ENCODE measurements at places on chromosomes 7 and 10.

DNA sequence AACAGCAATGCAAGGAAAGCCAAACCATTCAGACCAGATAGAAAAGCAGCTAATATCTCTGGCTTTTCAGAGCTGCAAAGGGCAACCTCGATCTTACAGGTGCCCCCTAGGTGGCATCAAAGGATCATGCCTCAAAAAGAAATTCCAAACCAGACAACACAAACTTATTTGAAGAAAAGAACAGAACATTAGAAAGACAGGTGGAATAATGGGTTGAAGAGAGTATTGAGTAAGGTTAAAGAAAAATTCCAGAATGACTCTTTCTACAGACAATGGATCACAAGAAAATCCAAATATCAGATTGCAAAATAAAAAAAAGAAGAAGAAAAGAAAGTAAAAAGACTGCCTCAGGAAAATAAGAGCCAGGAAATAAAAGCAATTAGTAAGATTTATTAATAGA lies 213.7 kb downstream of the ELMO1 start:
- DNase-seq: no peak
- no peaks in the 10 kb centered on the region for H3K27me3 ChIP-seq
- H3K4me3 ChIP-seq: no peak overlapping the region
- H3K27ac ChIP-seq: no peak overlapping the region

GRCh38 chr10:129756912-129757901 lies 206.9 kb downstream of the EBF3 start:
- peaks cover 5% of the 10 kb centered on the region for H3K4me1 ChIP-seq
- H3K27me3 ChIP-seq: no peaks in the 10 kb centered on the region
- no peak for DNase-seq
- no peaks in the 10 kb centered on the region for H3K36me3 ChIP-seq
- H3K4me3 ChIP-seq: peak overlapping the region; percentile 62
- H3K27ac ChIP-seq: peak overlapping the region; percentile 5

- no peaks in the 10 kb centered on the region for H3K27me3 ChIP-seq
- H3K4me1 ChIP-seq: no peaks in the 10 kb centered on the region
- DNase-seq: no peak
- no peak overlapping the region for H3K4me3 ChIP-seq
These were observed 94.3 kb downstream of the ELAPOR2 start for GRCh38 chr7:86964973-86965726.

- no peaks in the 10 kb centered on the region for H3K27me3 ChIP-seq
- no peak for DNase-seq
- no peak overlapping the region for H3K27ac ChIP-seq
- H3K4me1 ChIP-seq: no peaks in the 10 kb centered on the region
These were observed 596.3 kb upstream of the CNTNAP2 start for GRCh38 chr7:145520284-145520683.

- peaks cover 6% of the 10 kb centered on the region for H3K4me1 ChIP-seq
- peak overlapping the region; percentile 9 for H3K4me3 ChIP-seq
- no peak for DNase-seq
These were observed 103.1 kb downstream of the ZNF467 start for GRCh38 chr7:149670288-149670687.

- H3K27ac ChIP-seq: no peak overlapping the region
- H3K27me3 ChIP-seq: no peaks in the 10 kb centered on the region
- H3K4me3 ChIP-seq: no peak overlapping the region
- no peaks in the 10 kb centered on the region for H3K36me3 ChIP-seq
- no peak for DNase-seq
These were observed 96.6 kb upstream of the NPTX2 start for GRCh38 chr7:98520356-98520951.

DNA sequence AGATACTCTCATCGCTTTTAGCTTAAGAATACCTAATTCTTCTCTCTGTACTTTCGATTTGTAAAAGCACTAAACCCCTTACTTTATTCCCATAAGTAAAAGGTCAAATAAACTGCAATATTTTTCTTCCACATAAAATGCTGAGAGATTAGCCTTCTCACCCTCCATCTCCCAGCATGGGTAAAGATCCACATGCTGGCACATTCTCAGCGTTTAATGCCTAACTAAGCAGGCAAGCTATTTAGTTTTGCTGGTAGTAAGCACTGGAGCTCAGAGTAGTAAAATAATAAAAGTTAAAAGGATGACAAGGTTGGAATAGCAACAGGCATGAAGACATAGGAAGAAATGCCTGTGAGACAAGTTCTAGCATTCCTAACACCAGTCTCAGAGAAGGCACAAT lies 65.9 kb upstream of the NEBL start:
- H3K27ac ChIP-seq: no peak overlapping the region
- no peaks in the 10 kb centered on the region for H3K4me1 ChIP-seq
- H3K36me3 ChIP-seq: no peaks in the 10 kb centered on the region
- no peak overlapping the region for H3K4me3 ChIP-seq

DNA sequence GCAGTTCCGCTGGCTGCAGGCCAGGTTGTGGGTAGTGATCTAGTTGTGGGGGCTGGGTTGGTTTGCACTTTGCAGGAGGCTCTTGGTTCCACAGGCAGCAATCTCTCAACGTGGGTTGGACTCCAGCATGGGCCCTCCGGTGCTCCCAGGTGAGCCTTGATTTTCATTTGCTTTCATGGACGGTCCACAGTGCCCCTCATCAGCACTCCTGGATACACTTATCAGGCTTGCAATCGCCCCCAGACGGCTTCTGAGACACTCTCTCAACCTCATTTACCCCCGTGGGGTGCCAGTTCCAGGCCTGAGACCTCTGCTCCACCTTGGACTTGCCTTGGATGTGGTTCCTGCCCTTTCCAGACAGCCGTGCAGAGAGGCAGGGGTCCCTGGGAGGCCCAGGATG lies 31.3 kb upstream of the ZNF273 start:
- no peak overlapping the region for H3K27ac ChIP-seq
- H3K36me3 ChIP-seq: no peaks in the 10 kb centered on the region
- peaks cover under 1% of the 10 kb centered on the region for H3K4me1 ChIP-seq
- no peak for DNase-seq
- H3K27me3 ChIP-seq: no peaks in the 10 kb centered on the region

DNA sequence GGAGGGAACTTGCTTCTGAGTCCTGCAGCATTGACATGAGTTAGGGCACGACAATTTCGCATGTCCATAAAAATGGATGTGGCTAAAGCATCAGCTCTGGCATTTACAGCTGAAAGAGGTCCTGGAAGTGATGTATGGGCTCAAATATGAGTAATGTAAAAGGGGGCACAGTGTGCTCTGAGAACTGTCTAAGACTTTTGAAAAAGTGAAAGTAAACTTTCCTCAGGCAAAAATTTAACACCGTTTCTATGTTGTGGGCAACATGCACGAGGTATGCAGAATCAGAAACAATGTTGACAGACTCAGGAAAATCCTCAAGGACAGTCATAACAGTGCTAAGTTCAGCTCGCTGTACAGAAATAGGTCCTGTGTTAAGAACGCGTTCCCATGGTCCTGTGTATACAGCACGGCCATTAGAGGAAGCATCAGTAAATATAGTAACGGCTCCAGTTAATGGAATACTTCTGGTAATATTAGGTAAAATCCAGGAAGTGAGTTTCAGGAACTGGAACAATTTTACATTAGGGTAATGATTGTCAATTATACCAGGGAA lies 37.9 kb upstream of the AKR1C2 start:
- H3K36me3 ChIP-seq: no peaks in the 10 kb centered on the region
- no peaks in the 10 kb centered on the region for H3K27me3 ChIP-seq
- H3K4me1 ChIP-seq: peaks cover 2% of the 10 kb centered on the region
- no peak for DNase-seq

GRCh38 chr7:40003597-40003996 lies 53.5 kb downstream of the CDK13 start:
- H3K27ac ChIP-seq: no peak overlapping the region
- H3K4me1 ChIP-seq: peaks cover 4% of the 10 kb centered on the region
- no peak overlapping the region for H3K4me3 ChIP-seq
- H3K36me3 ChIP-seq: peaks cover 5% of the 10 kb centered on the region
- H3K27me3 ChIP-seq: no peaks in the 10 kb centered on the region
- DNase-seq: no peak

DNA sequence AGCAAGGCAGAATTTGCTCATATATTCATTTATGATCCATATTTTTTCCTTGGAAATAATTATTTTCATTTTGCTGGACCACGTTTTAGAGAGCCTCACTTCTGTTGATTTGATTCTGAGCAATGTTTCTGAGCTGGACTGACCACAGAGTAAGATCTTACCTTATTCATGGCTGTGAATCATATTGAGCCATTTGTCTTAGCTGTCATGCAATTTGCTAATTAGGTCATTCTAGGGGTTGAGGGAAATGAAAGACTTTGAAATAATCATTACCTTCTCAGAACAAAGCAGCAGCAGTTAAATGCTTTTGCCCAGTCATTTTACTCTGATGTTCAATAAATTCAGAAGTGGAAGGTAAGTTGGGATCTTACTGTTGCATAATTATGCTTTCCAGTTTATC lies 251.4 kb downstream of the SDK1 start:
- H3K4me1 ChIP-seq: peaks cover 6% of the 10 kb centered on the region
- H3K27me3 ChIP-seq: no peaks in the 10 kb centered on the region
- no peak overlapping the region for H3K4me3 ChIP-seq
- DNase-seq: no peak

- H3K4me3 ChIP-seq: no peak overlapping the region
- no peak overlapping the region for H3K27ac ChIP-seq
- DNase-seq: no peak
- no peaks in the 10 kb centered on the region for H3K27me3 ChIP-seq
- H3K36me3 ChIP-seq: no peaks in the 10 kb centered on the region
These were observed 126.1 kb upstream of the EFCAB10 start for GRCh38 chr7:105707381-105707780.

DNA sequence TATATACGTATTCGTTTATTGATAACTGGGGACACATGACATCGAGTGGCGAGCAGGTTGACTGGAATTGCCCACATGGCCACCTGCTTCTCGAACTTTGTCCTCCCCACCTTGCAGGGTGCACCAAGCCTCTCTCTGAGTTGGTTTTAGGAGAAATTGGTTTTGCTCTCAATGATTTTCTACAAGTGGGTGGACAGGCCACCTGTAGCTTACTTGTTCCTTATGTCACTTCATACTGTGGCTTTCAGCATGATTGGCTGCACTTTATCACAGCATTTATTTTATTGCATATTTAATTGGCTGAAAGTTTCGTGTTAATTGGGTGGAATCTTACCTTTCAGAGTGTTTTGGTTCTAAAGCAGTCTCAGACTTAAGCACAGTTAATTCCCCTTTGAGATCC lies 215.6 kb upstream of the SHH start:
- no peaks in the 10 kb centered on the region for H3K27me3 ChIP-seq
- no peak for DNase-seq
- H3K4me1 ChIP-seq: no peaks in the 10 kb centered on the region
- H3K4me3 ChIP-seq: no peak overlapping the region
- no peak overlapping the region for H3K27ac ChIP-seq

DNA sequence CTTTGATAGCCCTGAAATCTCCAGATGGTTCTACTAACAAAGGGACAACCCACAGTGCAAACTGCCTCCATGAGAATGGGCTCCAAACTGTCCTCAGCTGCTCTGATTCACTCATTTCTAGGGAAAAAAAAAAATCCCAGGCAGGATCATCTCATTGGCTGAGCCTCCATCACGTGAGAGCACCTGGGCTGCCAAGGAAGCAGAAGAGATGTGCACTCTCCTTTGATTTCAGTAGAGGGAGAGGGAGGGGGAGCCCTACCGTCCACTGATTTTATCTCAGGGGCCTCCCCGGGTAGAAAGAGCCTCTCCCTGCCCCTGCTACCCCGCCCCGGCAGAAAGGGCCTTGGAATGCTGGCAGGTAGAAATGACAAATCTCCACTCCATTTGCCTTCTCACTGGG lies 725.4 kb downstream of the PHTF2 start:
- DNase-seq: no peak
- H3K27ac ChIP-seq: no peak overlapping the region
- no peak overlapping the region for H3K4me3 ChIP-seq
- H3K27me3 ChIP-seq: no peaks in the 10 kb centered on the region

DNA sequence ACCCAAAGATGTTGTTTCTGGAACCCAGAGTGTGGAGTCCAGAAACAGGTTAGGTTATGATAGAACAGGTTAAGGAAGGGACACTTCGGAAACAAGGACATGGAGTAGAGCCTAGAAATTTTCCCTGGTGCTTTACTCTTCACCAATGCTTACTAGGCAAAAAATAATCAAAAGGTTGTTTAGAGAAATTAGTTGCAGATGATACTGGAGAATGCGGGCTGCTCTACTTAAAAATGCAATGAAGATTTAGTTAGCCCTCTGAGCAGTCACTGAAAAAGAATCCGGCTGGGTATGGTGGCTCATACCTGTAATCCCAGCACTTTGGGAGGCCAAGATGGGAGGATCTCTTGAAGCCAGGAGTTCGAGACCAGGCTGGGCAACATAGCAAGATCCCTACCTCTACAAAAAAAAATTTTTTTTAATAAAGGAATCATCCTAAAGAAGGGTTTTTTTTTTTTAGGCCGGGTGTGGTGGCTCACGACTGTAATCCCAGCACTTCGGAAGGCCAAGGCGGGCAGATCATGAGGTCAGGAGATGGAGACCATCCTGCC lies 3.3 kb upstream of the UBE2H start:
- no peaks in the 10 kb centered on the region for H3K4me1 ChIP-seq
- no peaks in the 10 kb centered on the region for H3K36me3 ChIP-seq
- DNase-seq: no peak
- H3K27me3 ChIP-seq: no peaks in the 10 kb centered on the region

- H3K4me3 ChIP-seq: no peak overlapping the region
- peaks cover 33% of the 10 kb centered on the region for H3K36me3 ChIP-seq
- DNase-seq: no peak
- H3K4me1 ChIP-seq: no peaks in the 10 kb centered on the region
- no peaks in the 10 kb centered on the region for H3K27me3 ChIP-seq
These were observed 9.3 kb downstream of the RPP38 start for GRCh38 chr10:15106352-15107013.

DNA sequence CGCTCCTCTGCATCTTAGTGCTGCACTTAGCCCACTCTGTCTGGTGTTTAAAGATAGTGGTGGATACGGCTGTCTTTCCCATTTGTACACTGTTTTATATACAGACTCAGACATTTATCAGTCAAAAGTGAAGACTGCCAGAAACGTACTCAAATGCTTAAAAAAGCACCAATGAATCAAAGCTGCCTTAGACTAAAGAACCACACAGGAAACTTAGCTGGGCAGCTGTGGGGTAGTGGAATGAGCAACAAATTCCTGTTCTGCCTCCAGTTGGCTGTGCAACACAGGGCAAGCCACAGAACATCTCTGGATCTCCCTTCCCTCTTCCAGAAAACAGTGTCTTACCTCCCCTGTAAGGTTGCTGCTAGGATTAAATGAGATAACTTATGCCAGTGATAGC lies 76.0 kb downstream of the ATXN7L1 start:
- H3K27ac ChIP-seq: no peak overlapping the region
- no peaks in the 10 kb centered on the region for H3K36me3 ChIP-seq
- peaks cover 2% of the 10 kb centered on the region for H3K4me1 ChIP-seq
- DNase-seq: no peak
- no peak overlapping the region for H3K4me3 ChIP-seq

GRCh38 chr10:62554632-62555199 lies 180.5 kb downstream of the ZNF365 start:
- no peak for DNase-seq
- no peaks in the 10 kb centered on the region for H3K4me1 ChIP-seq
- H3K27ac ChIP-seq: no peak overlapping the region
- H3K4me3 ChIP-seq: no peak overlapping the region

- peak within 1 kb of the TSS; percentile 74 for H3K4me3 ChIP-seq
- H3K27ac ChIP-seq: no peak within 1 kb of the TSS
- H3K36me3 ChIP-seq: no peaks in the 10 kb centered on the region
These were observed at the start of gene ST8SIA6 for GRCh38 chr10:17454161-17455014. Gene ST8SIA6, minus strand, starts transcription at chr10:17454595. Its CDS starts 340 bp downstream, at chr10:17454255.

GRCh38 chr7:141700848-141701371 lies 1.1 kb downstream of the DENND11 start:
- peaks cover 70% of the 10 kb centered on the region for H3K4me1 ChIP-seq
- no peaks in the 10 kb centered on the region for H3K27me3 ChIP-seq
- no peaks in the 10 kb centered on the region for H3K36me3 ChIP-seq
- H3K4me3 ChIP-seq: peak overlapping the region; percentile 91
- no peak for DNase-seq

GRCh38 chr7:30852308-30852684 lies 59.4 kb upstream of the AQP1 start:
- peak overlapping the region; percentile 60 for H3K4me3 ChIP-seq
- peaks cover 87% of the 10 kb centered on the region for H3K4me1 ChIP-seq
- no peak for DNase-seq

Data from thoracic aorta (tissue), 2 donors.